ENCODE measurements at places on chromosomes 6 and 20. TPM values are rescaled to one million over a fixed set of nuclear protein-coding genes. Genes with fewer than 3 reads are reported as not detected.

Gene MYBL2
- 152 TPM for total RNA-seq

- DNase-seq: no peak
- 0 out of 2 replicates have a peak overlapping the region, but pooled peaks have one; percentile 60 for H3K27ac ChIP-seq
- no peaks in the 10 kb centered on the region for H3K36me3 ChIP-seq
- H3K4me3 ChIP-seq: no peak overlapping the region
Observed at GRCh38 chr6:3584606-3585005, 127.8 kb upstream of the SLC22A23 start.

DNA sequence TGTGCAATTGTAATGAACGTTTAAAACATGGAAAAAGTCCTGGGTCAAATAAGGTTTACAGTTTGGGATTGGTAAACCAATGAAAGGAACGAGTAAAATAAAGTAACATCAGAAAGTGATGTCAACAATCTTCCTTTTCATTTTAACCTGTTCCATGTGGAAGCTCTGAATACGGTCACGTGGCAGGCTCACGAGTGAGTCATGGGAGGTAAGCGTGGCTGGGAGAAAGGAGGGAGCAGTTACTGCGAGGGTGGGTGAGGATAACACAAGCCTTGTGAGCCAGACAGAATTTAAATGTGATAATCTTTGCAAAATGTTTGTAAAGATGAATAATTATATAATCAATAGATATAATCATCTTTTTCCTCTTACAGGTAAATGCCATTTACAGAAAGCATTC is 171.3 kb upstream of the HDAC2 start:
- no peak for DNase-seq
- H3K4me1 ChIP-seq: no peaks in the 10 kb centered on the region
- H3K4me3 ChIP-seq: no peak overlapping the region

DNA sequence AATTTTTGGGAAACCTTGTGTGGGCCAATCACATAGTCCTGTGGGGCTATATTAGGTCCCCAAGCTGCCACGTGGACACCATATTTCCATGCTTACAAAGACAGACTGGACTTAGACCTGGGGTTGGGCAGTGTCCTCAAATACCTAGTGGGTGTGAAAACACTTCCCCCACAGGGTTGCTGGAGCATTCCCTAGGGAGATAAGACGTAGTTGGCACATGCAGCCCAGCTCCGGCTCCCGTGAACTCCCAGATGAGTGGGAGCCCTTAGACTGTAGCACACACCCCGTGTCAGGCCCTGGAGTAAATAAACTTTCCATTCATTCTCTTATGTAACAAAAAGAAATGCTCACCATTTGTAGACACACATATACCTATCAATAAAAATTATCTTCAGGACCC is 14.2 kb downstream of the KCNG1 start:
- H3K36me3 ChIP-seq: no peaks in the 10 kb centered on the region
- H3K27me3 ChIP-seq: peaks cover 53% of the 10 kb centered on the region
- DNase-seq: no peak

DNA sequence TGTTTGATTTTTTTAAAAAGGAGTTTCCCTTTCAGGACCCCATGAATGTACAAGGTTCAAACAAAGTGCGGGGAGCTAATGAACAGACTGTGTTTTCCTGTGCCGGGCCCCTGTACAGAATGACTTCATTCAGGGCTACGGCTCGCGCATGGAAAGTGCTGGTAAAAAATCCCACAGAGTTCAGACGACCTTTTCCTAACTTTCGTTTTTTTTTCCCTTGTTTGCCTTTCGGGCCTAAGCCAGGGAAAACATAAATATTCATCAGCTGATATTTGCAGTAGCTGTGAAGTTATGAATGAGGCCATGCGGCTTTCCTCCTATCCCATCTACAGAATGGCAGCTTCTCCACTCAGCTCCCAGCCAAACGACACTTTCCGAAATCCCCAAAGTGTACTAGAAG is 74.0 kb downstream of the HAO1 start:
- no peaks in the 10 kb centered on the region for H3K36me3 ChIP-seq
- H3K4me1 ChIP-seq: no peaks in the 10 kb centered on the region
- H3K4me3 ChIP-seq: no peak overlapping the region
- no peak for DNase-seq
- no peak overlapping the region for H3K27ac ChIP-seq
- no peaks in the 10 kb centered on the region for H3K27me3 ChIP-seq

DNA sequence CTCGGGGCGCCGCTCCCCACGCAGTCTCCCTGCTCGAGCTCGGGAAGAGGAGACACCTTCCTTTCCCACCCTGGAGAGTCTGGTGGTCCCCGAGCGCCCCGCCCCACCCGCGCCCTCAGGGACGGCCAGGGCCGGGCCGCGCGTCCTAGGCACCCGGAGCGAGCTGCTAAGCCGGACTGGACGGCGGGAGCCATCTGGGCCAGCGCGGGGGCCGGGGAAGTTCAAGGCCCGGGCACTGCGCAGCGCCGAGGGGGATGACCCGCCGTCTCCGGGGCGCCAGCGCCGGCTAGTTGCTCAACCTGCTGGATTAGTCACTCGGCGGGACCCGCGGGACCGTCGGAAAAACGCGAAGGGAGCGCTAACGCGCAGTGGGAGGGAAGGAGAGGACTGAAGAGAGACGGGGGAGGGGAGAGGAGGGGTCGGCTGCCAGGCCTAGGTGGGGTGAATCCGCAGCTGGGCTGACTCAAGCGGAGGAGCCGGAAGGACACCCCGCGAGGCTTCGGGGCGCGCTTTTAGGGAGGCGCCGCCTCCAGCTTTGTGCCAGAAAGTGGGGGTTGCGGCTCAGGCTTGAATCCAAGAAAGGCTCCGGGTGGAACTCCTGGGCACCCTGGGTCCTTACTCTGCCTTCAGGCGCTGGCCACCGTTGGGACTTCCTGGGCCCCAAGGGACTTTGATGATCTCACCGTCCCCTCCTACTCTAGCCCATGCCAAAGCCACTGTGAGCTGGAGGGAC is 75.7 kb upstream of the FOXP4 start:
- H3K36me3 ChIP-seq: no peaks in the 10 kb centered on the region
- H3K4me1 ChIP-seq: no peaks in the 10 kb centered on the region
- peak; percentile 53 for DNase-seq
- no peak overlapping the region for H3K4me3 ChIP-seq
- H3K27ac ChIP-seq: no peak overlapping the region

GRCh38 chr20:1306316-1307135 is 22.4 kb downstream of the SDCBP2 start:
- H3K27ac ChIP-seq: no peak overlapping the region
- H3K4me1 ChIP-seq: no peaks in the 10 kb centered on the region
- no peak for DNase-seq
- no peaks in the 10 kb centered on the region for H3K36me3 ChIP-seq

Gene ATRN
- total RNA-seq: 34.9 TPM

Gene PRRT1
- total RNA-seq: 12.6 TPM

DNA sequence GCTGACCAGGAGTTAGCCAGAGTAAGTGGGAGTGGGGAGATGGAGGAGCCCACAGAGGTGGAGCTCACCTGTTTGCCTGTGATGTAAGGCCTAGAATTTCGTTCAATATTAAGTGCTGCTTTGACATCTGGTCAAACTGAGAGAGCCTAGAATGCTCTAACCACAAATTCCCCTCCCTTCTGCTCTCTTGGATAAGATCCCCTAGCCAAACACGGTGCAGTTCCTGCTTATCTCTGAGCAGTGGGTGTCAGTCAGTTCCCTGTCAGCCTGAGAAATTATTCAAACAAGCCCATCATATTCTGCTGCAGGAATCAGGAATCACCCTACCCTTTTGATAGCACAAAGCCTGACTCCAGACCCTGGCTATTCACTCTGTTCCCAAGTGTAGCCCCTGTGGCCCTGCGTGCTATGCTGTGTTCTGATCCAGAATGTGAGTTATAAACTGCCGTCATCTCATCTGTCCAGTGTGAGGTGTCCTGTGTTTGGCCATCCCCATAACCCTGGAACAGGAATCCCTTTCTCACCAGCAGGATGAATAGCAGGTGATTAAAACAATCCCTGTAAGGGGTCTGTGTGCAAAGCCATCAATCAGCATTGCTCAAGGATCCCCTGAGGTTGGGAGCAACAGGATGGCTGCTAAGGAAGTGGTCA is 31.8 kb upstream of the ZNF133 start:
- no peaks in the 10 kb centered on the region for H3K36me3 ChIP-seq
- H3K27ac ChIP-seq: no peak overlapping the region
- H3K27me3 ChIP-seq: no peaks in the 10 kb centered on the region
- no peak for DNase-seq
- H3K4me1 ChIP-seq: peaks cover 47% of the 10 kb centered on the region

Gene NMBR
- total RNA-seq: 0.35 TPM

Gene SIRPG
- total RNA-seq: 2.1 TPM

Gene FOXA2
- not detected for total RNA-seq

- no peak for DNase-seq
- no peak overlapping the region for H3K27ac ChIP-seq
- H3K27me3 ChIP-seq: no peaks in the 10 kb centered on the region
Observed at GRCh38 chr20:25551413-25552215, 33.7 kb downstream of the NINL start.

GRCh38 chr6:123276546-123276980 is 280.5 kb downstream of the CLVS2 start:
- DNase-seq: no peak
- H3K4me1 ChIP-seq: no peaks in the 10 kb centered on the region
- H3K36me3 ChIP-seq: no peaks in the 10 kb centered on the region

Gene PRL
- total RNA-seq: not detected

GRCh38 chr20:57717797-57718196 is 8.0 kb upstream of the PMEPA1 start:
- H3K4me3 ChIP-seq: peak overlapping the region; percentile 55
- no peaks in the 10 kb centered on the region for H3K27me3 ChIP-seq
- peak; percentile 99 for DNase-seq
- H3K36me3 ChIP-seq: no peaks in the 10 kb centered on the region
- peaks cover 50% of the 10 kb centered on the region for H3K4me1 ChIP-seq
- peak overlapping the region; percentile 76 for H3K27ac ChIP-seq

Gene TRIM40
- total RNA-seq: not detected

- no peak overlapping the region for H3K27ac ChIP-seq
- no peaks in the 10 kb centered on the region for H3K27me3 ChIP-seq
- H3K36me3 ChIP-seq: no peaks in the 10 kb centered on the region
- H3K4me3 ChIP-seq: no peak overlapping the region
Observed at GRCh38 chr6:74925683-74926082, 280.2 kb downstream of the COL12A1 start.

DNA sequence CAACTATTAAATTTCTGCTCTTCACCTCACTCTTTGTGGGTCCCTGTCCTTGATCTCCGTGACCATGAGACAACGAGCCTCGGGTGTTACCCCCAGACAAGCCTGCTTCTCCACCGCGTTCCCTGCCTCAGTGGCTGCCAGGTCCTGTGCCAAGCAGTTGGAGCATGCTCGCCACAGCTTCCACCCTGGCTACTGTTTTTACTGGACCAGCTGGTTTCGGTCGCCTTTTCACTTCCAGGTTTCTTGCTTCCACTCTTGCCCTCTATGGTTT is 5.6 kb downstream of the TP53RK start:
- H3K36me3 ChIP-seq: peaks cover 12% of the 10 kb centered on the region
- H3K4me1 ChIP-seq: peaks cover 17% of the 10 kb centered on the region
- peak overlapping the region; percentile 47 for H3K4me3 ChIP-seq
- no peaks in the 10 kb centered on the region for H3K27me3 ChIP-seq
- H3K27ac ChIP-seq: no peak overlapping the region

Gene MCUR1
- total RNA-seq: 45.9 TPM

DNA sequence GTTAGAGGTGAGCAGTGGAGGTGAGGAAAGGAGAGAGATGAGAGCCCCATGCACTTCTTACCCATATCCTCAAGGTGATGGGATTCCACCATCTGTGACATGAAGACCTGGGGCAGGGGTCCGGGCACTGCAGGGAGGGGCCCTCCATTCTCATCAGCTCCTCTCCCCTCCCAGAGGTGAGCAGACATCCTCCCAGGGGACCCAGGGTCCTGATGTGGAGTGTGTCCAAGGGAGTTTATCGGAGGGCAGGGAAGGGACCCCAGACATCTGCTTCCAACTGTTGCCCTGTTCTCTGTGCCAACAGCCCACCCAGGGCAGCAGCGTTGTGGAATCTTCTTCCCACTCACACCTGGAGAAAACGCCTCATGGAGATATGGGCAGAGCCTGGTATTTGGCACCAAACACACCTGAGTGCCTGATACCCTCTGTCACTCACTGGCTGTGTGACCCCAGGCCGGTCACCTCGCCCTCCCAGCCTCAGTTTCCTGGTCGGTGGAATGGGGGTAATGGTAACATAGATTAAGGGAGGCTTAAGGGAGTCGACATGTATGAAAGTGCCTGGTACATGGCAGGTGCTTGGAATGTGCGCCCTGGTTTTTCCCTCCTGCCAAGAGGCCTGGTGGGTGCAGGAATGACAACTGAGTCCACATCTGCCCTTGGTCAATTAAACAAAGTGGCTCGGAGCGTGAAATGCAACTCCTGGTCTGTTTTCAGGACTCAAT is 227.9 kb downstream of the PREX1 start:
- H3K36me3 ChIP-seq: no peaks in the 10 kb centered on the region
- H3K4me1 ChIP-seq: peaks cover 36% of the 10 kb centered on the region
- H3K4me3 ChIP-seq: no peak overlapping the region
- H3K27me3 ChIP-seq: no peaks in the 10 kb centered on the region
- DNase-seq: no peak
- no peak overlapping the region for H3K27ac ChIP-seq

DNA sequence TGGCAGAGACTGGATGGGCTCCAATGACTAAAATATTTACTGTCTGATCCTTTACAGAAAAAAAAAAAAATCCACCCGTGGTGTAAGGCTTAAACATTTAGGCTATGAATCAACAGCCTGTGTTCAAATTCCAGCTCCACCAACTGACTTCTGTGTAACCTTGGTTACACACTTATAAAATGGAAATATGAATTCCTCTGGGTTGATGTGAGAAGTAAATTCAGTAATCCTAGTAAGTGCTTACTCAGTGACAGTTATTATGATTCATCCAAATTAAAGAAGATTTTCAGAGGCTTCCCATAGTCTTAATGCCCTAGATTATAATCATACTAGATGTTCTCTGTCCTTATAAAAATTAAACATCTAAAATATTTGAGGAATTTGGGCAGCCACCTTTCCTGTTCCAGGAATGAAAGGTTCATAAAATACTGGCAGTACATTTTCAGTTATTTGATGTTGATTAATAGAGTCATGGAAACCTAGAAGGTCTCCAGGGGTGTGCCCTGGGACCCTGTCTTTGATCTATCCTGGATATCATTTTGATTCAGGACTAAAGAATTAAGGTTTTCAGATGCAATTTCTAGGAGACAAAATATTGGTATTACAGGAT is 180.3 kb upstream of the ZNF217 start:
- H3K4me3 ChIP-seq: no peak overlapping the region
- H3K4me1 ChIP-seq: peaks cover 41% of the 10 kb centered on the region
- peak overlapping the region; percentile 93 for H3K27ac ChIP-seq
- no peaks in the 10 kb centered on the region for H3K36me3 ChIP-seq

Gene APOBEC2
- not detected for total RNA-seq

Gene ZSCAN23
- total RNA-seq: 12.0 TPM

Gene PDE7B
- total RNA-seq: not detected

Gene SPTLC3
- total RNA-seq: 8.5 TPM

Gene TSBP1
- not detected for total RNA-seq

- DNase-seq: no peak
- H3K4me1 ChIP-seq: peaks cover 27% of the 10 kb centered on the region
- no peaks in the 10 kb centered on the region for H3K36me3 ChIP-seq
- no peak overlapping the region for H3K27ac ChIP-seq
- H3K27me3 ChIP-seq: no peaks in the 10 kb centered on the region
Observed at GRCh38 chr6:43793154-43793874, 23.3 kb downstream of the VEGFA start.

Gene CEP162
- 6.0 TPM for total RNA-seq

GRCh38 chr6:13422681-13423221 is 64.6 kb downstream of the GFOD1 start:
- no peaks in the 10 kb centered on the region for H3K27me3 ChIP-seq
- DNase-seq: no peak
- 0 out of 2 replicates have a peak, but pooled peaks cover 6% of the 10 kb centered on the region for H3K4me1 ChIP-seq
- H3K4me3 ChIP-seq: no peak overlapping the region
- H3K27ac ChIP-seq: no peak overlapping the region

- 0 out of 2 replicates have a peak, but pooled peaks cover 6% of the 10 kb centered on the region for H3K4me1 ChIP-seq
- peak overlapping the region; percentile 9 for H3K27ac ChIP-seq
- no peaks in the 10 kb centered on the region for H3K27me3 ChIP-seq
- H3K36me3 ChIP-seq: no peaks in the 10 kb centered on the region
- H3K4me3 ChIP-seq: no peak overlapping the region
- no peak for DNase-seq
Observed at GRCh38 chr6:128099571-128100197, 198.8 kb upstream of the THEMIS start.

All from PC-9 (cell line).